Suppressor macrophage (primary cell): ENCODE measurements at places on chromosomes 6 and 20.

GRCh38 chr6:37027036-37027720, 21.7 kb downstream of the FGD2 start:
- no peak for DNase-seq

GRCh38 chr6:169085466-169085865, 168.2 kb downstream of the THBS2 start:
- DNase-seq: no peak

DNA sequence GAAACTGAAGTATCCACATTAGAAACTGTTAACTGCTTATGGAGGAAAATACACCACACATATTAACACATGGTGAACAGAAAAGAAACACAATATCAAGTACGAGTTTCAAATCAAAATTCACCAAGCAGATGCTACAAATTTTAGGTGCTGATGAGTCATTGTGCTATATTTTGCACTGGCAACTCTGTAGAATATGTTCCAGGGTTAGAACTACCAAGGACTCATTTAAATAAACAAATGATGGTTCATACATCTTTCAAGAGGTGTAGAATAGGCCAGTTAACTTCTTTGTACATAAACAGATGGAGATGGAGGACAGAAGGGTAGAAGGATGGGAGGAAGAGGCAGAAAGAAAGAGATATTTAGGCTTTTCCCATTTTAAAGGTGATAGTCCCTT, 184.9 kb downstream of the ARHGAP18 start:
- no peak for DNase-seq

GRCh38 chr6:140542863-140543262, 1168.4 kb upstream of the CITED2 start:
- DNase-seq: no peak

GRCh38 chr20:45735988-45736387, 13.8 kb downstream of the SPINT4 start:
- no peak for DNase-seq

GRCh38 chr20:20102163-20102562, 49.8 kb downstream of the CFAP61 start:
- no peak for DNase-seq

DNA sequence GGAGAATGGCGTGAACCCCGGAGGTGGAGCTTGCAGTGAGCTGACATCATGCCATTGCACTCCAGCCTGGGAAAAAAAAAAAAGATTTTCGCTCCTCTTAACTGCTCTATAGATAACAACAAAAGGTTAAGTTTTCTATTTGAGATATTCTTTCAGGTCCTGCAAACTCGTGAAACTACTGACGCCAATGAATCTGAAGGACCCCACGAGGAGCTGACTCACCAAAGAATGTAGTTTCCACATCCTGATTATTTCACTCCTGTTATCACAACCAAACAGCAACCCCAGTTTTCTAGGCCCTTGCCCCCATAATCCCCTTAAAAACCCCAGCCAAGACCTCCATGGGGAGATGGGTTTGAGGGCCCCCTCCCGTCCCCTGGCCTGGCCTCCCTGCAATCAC, 58.7 kb downstream of the OTOR start:
- DNase-seq: no peak

DNA sequence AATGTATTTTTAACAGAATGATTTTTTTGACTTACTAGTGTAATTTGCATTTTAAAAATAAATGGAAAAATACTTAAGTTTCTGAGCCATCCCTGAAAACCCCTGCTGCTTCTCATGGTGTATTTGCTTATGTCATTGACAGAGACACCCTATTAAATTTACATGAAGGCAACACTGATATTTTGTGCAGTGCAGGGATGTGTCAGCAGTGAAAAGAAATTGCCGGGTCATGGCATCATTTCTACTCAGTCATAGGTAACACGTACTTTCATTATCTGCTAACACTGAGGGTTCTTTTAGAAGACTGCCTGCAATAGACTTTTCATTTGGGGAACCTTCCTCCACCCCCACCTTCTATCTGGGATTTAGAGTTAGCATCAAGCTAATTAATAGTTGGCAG, 136.7 kb upstream of the RNF217 start:
- no peak for DNase-seq

GRCh38 chr20:34797012-34797995, 28.1 kb downstream of the NCOA6 start:
- no peak for DNase-seq

- DNase-seq: no peak
Measured at GRCh38 chr20:18705490-18705889, 108.1 kb upstream of the SCP2D1 start.

GRCh38 chr6:154099211-154099610, 60.2 kb downstream of the OPRM1 start:
- DNase-seq: no peak

- DNase-seq: peak; percentile 61
Measured at GRCh38 chr6:156866220-156867015, 89.2 kb downstream of the ARID1B start.

GRCh38 chr6:163318071-163318786, 96.3 kb upstream of the QKI start:
- DNase-seq: no peak

GRCh38 chr20:20691477-20692235, 20.8 kb downstream of the RALGAPA2 start:
- peak; percentile 9 for DNase-seq

- DNase-seq: no peak
Measured at GRCh38 chr20:49870261-49870660, 45.1 kb downstream of the SPATA2 start.

DNA sequence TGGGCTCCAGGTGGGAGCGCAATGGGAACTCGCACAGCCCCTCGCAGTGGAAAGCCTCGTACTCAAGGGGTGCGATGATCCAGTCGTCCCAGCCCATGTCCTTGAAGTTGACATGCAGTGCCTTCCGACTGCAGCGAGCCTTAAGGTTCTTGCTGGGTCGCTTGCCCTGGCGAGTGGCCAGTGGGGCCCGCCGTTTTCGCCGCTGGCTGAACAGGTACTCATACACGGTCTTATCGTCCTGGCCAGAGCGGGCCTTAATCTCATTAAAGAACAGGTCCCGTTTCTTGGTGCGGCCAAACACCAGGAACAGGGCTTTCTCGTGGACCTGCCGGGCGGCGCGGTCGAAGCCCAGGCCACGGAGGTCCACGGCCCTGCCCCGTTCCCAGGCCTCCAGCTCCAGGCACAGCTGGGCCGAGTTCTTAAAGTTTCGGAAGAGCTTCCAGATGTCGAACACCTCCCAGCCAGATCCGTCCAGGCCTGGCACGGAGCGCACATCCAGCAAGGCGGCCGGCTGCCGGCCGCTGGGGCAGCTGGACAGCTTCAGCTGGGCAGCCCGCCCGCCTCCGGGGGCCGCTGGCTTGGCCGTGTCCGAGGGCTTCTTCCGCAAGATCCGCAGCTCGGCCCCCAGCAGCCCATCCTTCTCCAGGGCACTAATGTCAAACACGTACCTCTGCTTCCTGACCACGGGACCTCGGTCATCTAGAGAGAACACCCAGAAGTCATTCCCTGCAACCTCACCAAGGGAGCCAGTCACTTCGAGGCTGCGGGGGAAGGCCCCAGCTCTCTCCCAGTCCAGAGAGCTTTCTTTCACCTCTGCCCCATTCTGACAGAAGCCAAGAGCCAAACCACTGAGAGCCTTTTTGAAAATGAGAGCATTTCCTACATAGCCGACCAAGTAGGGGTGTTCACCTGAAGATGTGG, 3.7 kb downstream of the GDF5 start:
- DNase-seq: no peak

- peak; percentile 76 for DNase-seq
Measured at GRCh38 chr6:30411515-30412207, 66.7 kb downstream of the RPP21 start.

- DNase-seq: peak; percentile 24
Measured at GRCh38 chr20:3250091-3250504, 11.1 kb upstream of the SLC4A11 start.

DNA sequence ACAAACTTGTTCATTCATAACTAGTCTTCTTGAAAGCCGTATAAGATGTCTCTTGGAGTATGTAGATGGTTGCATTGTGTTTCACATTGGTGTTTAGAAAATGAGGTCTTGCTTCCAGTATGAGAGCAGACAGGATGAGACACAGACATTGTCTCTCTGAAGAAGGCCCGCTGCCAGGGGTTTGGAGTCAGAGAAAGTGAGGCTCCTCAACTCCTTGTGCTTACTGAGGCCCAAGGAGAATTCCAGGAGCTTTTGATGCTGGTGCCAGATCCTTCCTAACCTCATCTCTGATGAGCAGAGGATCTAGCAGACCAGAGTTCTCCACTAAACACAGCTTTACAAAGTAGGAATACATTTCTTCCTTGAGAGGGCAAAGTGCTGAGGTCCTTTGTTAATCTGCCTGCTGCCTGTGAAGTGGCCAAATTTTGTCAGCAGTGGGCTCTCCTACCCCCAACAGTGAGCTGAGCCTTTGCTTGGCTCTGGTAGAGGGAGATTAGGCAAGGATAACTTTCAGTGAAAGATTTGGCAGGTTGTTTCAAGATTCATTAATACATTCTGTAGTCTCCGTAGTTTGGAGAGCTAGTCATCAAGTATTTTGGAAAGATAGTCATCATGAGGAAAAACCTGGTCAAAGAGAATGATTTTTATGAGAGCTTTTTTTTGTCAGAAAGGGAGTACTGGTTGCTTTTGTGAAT, 9.7 kb downstream of the MAPRE1 start:
- no peak for DNase-seq

DNA sequence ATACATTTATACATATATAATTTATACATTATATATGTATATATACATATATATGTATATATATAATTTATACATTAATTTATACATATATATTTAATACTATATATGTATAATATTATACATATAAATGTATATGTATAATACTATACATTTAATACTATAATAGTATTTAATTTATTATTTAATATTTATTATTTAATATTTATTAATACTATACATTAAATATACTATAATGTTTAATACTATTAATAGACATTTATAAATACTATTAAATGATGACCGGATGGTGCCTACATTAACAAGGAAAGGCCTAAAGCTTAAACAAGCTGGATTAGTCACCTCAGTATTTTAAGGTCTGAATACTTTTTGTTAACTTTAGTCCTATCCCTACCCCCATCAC, 145.9 kb upstream of the HTR1E start:
- DNase-seq: no peak

GRCh38 chr6:129516005-129516404, 194.0 kb downstream of the ARHGAP18 start:
- DNase-seq: no peak

- no peak for DNase-seq
Measured at GRCh38 chr6:57109880-57110279, 19.9 kb downstream of the ZNF451 start.

DNA sequence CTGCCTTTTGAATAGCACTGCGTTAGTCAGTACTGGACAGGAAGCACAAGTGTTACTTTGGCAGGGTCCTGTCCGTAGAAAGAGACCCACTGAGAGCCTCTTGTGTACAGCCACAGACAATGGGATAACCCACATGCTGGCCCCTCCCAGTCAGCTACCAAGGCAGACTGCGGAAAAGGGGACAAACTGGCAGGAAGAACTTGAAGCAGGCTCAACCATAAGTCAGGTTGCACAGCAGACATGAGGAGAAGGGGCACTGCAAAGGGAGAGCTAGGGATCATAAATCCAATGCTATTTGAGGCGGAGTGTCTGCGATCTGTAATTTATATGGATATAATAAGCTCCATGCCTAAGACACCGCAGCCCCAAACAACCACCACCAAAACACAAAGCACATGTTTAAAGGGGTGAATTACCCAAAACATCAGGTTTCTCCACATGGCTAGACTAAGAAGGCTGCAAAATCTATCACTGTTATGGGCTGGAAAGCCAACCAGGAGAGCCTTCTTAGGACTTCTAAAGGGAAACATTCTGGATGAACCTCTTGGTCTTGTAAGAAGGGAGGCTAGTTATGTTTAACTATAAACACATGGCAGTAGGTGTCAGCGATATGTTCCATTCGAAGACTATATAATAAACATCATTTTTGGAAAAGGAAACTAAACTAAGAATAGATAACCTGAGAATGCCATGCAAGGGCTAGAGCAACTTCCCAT, 141.7 kb downstream of the BACH2 start:
- DNase-seq: no peak

DNA sequence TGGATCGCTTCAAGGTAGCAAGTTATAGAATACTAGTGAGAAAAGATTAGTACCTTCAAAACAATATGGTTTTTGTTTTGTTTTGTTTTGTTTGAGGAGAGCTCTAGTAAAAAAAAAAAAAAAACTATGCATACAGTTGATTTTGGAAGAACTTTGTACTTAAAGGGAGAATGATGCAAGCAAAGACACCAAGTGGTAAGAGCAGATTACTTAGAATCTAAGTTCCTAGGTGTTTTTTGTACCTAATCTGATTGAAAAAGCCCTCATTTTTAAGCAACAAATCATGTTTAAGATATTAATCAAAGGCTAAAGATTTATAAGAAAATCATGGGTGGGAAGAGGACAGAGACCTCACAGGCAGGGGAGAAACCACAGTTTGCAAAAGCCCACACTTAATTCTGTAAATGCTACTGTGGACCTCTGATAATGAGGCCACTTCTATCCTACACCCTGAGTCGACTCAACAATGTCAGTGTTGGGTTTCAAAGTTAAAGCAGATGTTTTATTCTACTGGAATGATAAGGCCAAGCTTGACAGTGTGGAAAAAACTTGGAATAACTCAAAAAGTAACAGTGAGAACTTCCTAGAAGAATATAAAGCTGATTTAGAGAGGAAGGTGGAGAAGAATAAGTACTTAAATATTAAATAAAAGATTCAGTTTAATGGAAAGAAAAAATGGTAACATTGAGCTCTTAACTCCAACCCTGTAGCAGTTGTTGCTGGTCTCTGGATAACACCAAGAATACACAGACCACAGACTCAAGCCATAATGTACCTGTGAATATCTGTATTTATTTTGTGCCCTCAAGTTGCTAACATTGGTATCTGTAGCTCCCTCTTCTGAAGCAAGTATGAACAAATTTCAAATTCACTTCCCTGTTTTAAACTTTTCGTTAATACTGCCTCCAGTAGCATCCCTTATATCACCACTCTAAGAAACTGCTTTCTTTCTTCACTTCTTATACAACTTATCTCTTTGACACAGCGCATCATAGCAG, 1047.8 kb downstream of the EPHA7 start:
- no peak for DNase-seq

GRCh38 chr6:73394577-73395354, at the start of gene DDX43:
DDX43 (plus strand) TSS chr6:73394828; CDS start chr6:73394906, 78 bp downstream.
- DNase-seq: peak; percentile 50

GRCh38 chr6:138923561-138923960, 64.5 kb downstream of the REPS1 start:
- no peak for DNase-seq

GRCh38 chr6:113859349-113860180, 2.4 kb downstream of the MARCKS start:
- peak; percentile 9 for DNase-seq

GRCh38 chr6:111276335-111276734, 189.0 kb downstream of the SLC16A10 start:
- DNase-seq: no peak

DNA sequence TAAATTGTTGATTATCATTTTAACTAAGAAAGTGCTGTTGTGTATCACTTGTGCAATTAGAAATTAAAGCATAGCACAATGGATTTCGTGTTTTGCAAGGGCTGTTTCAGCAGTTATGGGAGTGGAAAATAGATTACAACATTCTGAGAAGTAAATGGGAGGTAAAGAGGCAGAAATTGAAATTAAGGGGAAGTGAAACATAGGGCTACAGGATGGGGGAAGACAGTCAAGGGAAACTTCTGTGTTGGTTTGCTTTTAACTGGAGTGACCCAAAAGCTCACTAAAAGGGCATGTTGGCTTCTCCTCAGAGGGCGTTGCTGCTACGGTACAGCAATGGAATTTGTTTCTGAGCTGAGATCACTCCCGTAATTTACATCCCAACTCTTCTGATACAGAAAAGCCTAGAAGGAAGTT, 147.5 kb downstream of the BCAS1 start:
- DNase-seq: peak; percentile 84
